Common myeloid progenitor, CD34-positive (primary cell): ENCODE measurements at places on chromosomes 12 and 14.

DNA sequence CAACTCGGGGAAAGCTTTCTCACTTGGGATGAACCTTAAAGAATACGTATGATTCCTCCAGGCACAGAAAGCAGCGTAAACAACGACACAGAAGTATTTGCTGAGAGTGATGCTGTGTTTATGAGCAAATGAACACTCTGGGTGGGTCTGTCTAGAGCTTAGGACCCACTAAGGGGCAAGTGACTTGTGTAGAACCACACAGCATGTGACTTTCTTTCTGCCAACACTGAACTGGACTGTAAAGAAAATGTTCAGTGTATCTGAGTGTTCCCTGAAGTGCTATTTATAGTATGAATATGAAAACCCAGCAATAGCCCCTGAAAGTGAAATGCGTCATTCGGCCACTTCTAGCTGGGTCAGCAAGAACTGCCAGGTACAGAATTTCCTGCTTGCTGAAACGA, 78.5 kb downstream of the ST8SIA1 start:
- DNase-seq, result no peak

DNA sequence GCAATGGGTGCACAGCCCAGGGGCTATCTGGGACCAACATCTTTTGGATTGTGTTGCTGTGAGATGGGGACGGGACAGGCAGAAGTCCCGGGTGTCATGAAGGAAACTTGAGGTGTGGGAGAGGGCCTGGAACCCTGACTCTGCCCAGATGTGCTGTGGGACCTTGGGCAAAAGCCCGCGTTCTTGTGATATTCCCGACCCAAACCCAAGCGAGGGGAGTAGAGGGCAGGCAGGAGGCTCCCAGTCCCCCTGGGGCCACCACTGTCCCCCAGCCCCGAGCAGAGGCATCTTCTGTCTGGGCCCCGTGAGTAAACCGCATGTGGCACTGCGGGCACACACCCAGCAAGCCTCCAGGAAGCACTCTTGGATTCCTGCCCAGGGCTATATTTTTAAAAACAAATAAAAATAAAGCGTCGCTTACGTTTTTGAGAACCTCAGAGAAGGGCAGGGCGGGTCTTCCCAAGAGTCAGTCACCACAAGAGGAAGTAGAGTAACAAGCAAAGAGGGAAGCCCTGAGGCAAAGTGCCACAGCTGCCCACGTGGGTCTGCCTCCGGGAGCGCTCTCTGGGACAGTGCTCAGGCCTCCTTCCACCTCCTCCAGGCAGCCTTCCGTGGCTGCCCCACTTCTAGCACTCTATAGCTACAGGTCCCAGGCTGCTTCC, 39.5 kb downstream of the BEGAIN start:
- DNase-seq, result peak; percentile 97

- DNase-seq, result no peak
Measured at GRCh38 chr12:94783343-94783742, 133.0 kb upstream of the TMCC3 start.

DNA sequence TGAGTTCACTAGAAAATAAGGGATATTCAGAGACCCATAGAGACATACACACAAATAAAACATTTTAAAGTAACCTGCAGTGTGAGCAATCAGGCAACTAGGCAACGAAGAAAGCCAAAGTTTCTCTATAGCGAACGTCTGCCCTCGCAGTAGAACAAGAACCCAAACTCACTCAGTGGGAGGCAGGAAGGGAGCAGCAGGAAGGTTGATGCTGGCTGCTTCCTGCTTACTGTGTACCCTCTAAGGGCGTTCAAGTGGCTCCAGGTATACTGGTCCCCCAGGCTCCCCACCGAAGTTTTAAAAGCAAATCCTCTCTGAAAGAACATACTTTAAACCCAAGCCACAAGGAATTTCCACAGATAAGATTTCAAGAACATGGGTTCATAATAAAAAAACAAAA, 249.3 kb downstream of the FOXN3 start:
- peak; percentile 33 for DNase-seq

GRCh38 chr12:4539167-4539870, 629 bp downstream of the RAD51AP1 start:
- DNase-seq, result no peak

- peak; percentile 4 for DNase-seq
Measured at GRCh38 chr14:26444822-26445221, 153.0 kb downstream of the NOVA1 start.

GRCh38 chr12:14968478-14968877, 4.4 kb upstream of the PDE6H start:
- DNase-seq, result no peak

DNA sequence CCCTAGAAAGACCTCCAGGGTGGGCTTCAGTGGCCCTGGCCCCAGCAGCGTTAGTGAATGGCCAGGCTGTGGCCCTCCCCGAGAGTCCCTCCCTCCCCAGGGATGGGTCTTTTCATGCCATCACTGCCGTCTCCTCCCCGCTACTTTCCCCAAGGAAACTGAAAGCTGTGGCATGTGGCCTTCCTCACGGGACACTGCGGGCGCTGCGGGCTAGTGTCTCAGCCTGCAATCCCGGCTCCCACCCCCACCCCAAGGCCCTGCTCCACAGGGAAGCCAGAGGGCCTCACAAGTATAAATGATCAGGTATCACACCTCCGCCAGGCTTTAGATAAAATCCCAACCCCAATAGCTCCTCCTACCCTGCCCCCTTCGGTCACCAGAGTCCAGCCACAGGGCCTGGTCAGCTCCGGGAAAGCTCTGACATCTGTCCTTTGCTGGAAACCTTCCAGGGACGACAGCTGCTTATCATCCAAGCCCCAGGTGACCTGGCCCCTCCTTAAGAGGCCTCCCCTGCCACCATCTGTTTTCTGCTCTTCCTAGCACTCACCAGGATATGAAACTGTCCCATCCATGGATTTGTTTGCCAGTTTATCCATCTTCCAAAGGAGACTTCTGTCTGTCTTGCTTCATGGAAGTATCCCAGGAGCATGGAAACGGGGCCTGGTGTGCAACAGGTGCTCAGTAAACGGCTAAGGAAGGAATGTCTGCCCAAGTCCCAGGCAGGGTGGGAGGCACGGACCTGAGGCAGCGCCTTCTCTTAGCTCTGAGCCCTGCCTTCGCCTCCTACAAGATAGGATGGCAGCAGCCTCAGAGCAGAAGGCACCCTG, 31.6 kb downstream of the CCDC85C start:
- DNase-seq, result no peak

DNA sequence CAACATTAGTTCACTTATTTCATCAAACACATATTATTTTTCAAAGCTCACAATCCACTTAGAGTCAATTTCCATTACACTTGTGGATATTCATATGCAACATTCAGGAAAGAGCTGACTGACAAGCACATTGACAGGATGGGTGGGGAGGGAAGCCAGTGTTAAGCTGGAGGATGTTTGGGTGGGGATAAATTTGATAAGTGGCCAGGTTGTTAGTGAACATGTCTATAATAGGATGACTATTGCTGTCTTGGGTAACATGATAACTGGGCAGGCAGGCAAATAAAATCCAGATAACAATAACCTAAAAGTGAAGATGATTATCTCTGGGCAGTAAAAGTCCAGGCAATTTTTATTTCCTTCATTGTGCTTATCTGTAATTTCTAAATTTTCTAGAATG, 73.8 kb upstream of the OSBPL8 start:
- DNase-seq, result peak; percentile 14

GRCh38 chr14:77311217-77311616, 9.5 kb downstream of the POMT2 start:
- no peak for DNase-seq

- no peak for DNase-seq
Measured at GRCh38 chr14:93965287-93965821, 11.0 kb downstream of the ASB2 start.
